ENCODE measurements at places on chromosomes 13 and 19. TPM values are rescaled to one million over a fixed set of nuclear protein-coding genes. Genes with fewer than 3 reads are reported as not detected.
A peak's percentile ranks its signal among the peaks of the same experiment; 100 is the strongest.

DNA sequence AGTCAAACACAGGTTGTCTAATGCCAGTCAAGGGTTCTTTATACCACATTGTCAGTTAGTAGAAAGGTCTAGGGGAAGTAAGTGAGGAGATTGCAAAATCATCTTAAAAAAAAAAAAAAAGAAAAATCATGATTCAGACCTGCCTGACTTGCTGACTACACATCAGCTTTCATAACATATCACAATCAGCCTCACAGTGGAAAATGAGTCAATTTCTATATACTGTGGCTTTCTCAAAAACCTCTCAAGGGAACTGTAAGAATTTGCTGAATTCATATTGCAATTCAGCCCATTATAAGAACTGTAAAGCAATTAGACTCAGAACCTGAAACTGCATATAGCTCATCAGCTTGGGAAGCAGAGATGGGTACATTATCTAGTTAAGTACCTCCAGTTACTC lies 75.3 kb upstream of the GPC6 start:
- H3K27me3 ChIP-seq, result no peaks in the 10 kb centered on the region
- no peak for DNase-seq
- no peak overlapping the region for H3K4me3 ChIP-seq
- H3K27ac ChIP-seq, result no peak overlapping the region

- no peak overlapping the region for H3K4me3 ChIP-seq
- no peak overlapping the region for H3K27ac ChIP-seq
- H3K4me1 ChIP-seq, result no peaks in the 10 kb centered on the region
- no peaks in the 10 kb centered on the region for H3K36me3 ChIP-seq
- DNase-seq, result no peak
Measured at GRCh38 chr13:33743438-33744368, 74.2 kb upstream of the RFC3 start.

GRCh38 chr19:48445256-48445605 lies 552 bp upstream of the GRWD1 start:
- H3K27ac ChIP-seq, result no peak overlapping the region
- no peak for DNase-seq
- peaks cover 2% of the 10 kb centered on the region for H3K36me3 ChIP-seq
- peak overlapping the region; percentile 75 for H3K4me3 ChIP-seq
- no peaks in the 10 kb centered on the region for H3K4me1 ChIP-seq

The ZNF836 gene
- 20.3 TPM for total RNA-seq

- peaks cover 2% of the 10 kb centered on the region for H3K36me3 ChIP-seq
- no peak for DNase-seq
- no peaks in the 10 kb centered on the region for H3K27me3 ChIP-seq
- H3K4me3 ChIP-seq, result no peak overlapping the region
- no peaks in the 10 kb centered on the region for H3K4me1 ChIP-seq
Measured at GRCh38 chr13:30965380-30965779, 32.9 kb downstream of the TEX26 start.

- DNase-seq, result no peak
- H3K36me3 ChIP-seq, result no peaks in the 10 kb centered on the region
- H3K27ac ChIP-seq, result no peak overlapping the region
- no peaks in the 10 kb centered on the region for H3K27me3 ChIP-seq
Measured at GRCh38 chr19:42512743-42513304, 15.5 kb downstream of the CEACAM1 start.

DNA sequence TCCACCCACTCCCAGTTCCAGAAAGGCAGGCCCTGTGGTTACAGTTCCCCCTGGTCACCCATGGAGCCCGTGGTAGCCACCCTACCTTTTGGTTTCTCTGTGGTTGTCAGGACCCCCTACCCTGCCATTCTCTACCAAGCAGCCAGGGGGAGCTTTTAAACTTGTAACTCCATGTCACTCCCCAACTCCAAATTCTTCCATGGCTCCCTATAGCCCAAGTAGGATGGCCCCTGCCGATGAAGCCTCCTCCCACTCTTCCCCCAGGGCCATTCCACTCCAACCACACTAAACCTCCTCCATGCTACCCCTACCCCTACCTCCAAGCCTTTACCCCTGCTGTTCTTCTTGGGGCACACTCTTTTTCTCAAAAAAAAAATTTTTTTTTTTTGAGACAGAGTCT lies 2.2 kb downstream of the S1PR2 start:
- DNase-seq, result no peak
- no peaks in the 10 kb centered on the region for H3K36me3 ChIP-seq
- no peak overlapping the region for H3K27ac ChIP-seq
- no peaks in the 10 kb centered on the region for H3K27me3 ChIP-seq
- no peak overlapping the region for H3K4me3 ChIP-seq

DNA sequence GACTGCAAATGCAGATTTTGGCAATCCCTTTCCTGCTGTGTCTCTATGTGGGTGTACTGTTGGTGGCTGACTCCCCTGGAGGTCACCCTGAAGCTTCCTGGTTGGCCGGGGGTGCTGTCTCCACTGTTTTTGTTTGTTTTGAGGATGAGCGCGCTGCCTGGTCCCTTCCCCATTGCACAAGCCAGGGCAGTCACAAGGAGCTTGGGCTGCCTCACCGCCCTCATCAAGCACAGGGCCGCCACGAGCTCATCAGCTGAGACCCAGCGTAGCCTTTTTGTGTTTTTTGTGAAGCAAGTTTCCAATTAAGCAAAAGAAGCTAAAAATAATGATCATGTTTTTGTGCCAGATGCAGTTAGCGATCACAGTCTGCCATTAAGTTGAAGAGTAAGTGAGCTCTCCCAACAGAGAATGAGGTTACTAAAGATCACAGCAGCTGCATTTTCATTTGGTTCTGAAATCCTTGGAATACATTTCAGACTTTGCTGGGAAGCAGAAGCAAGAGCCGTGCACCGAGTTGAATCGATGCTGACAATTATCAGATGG lies 57.8 kb downstream of the GGACT start:
- H3K4me1 ChIP-seq, result no peaks in the 10 kb centered on the region
- no peaks in the 10 kb centered on the region for H3K27me3 ChIP-seq
- H3K36me3 ChIP-seq, result no peaks in the 10 kb centered on the region
- no peak overlapping the region for H3K4me3 ChIP-seq
- no peak for DNase-seq
- H3K27ac ChIP-seq, result no peak overlapping the region

DNA sequence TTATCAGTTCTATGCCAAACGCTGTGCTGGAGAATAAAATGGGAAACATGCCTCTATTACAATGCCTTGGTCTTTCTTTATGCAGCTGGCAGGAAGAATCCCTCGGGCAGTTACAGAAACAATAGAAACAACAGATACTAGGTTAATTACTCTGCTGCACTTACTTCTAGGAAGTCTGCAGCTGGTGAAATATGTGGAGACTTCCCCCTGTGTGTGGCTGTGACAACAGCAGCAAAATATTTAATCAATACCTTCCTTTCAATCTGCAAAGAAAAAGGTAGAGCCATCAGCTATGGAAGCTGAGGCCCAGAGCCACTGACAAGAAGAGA lies 9.9 kb downstream of the STOML3 start:
- no peak overlapping the region for H3K27ac ChIP-seq
- no peaks in the 10 kb centered on the region for H3K27me3 ChIP-seq
- DNase-seq, result no peak
- no peaks in the 10 kb centered on the region for H3K4me1 ChIP-seq
- H3K36me3 ChIP-seq, result no peaks in the 10 kb centered on the region

The LGALS14 gene
- total RNA-seq, result not detected

The CEACAM7 gene
- 0.26 TPM for total RNA-seq

DNA sequence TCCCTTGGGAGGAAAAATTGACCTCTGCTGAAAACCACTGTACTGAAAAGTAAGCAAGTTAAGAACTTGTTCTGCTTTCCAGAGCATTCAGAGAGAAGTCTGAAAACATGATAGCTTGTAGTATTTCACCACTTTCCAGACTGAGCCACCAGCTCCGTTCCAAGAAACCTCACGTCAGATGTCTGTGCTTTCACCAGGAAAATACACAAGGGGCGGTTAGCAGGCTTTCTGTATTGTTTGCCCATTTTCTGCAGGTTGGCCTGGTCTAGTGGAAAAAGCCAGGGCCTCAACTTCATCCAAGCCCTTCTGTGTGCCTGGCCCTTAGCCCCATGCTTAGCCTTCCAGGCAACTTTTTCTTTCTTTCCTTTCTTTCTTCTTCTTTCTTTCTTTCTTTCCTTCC lies 36.4 kb downstream of the RXFP2 start:
- no peak overlapping the region for H3K4me3 ChIP-seq
- DNase-seq, result peak; percentile 75
- H3K27me3 ChIP-seq, result no peaks in the 10 kb centered on the region
- H3K4me1 ChIP-seq, result peaks cover 6% of the 10 kb centered on the region
- peak overlapping the region; percentile 78 for H3K27ac ChIP-seq

The RAD23A gene
- total RNA-seq, result 80.7 TPM

- no peaks in the 10 kb centered on the region for H3K27me3 ChIP-seq
- H3K27ac ChIP-seq, result no peak overlapping the region
- H3K4me1 ChIP-seq, result no peaks in the 10 kb centered on the region
- no peak for DNase-seq
- no peaks in the 10 kb centered on the region for H3K36me3 ChIP-seq
Measured at GRCh38 chr13:90954605-90955195, 392.8 kb upstream of the MIR17HG start.

- H3K27ac ChIP-seq, result no peak overlapping the region
- no peaks in the 10 kb centered on the region for H3K36me3 ChIP-seq
- no peak overlapping the region for H3K4me3 ChIP-seq
- no peaks in the 10 kb centered on the region for H3K27me3 ChIP-seq
- peak; percentile 87 for DNase-seq
- H3K4me1 ChIP-seq, result no peaks in the 10 kb centered on the region
Measured at GRCh38 chr19:2016041-2016807, 710 bp upstream of the BTBD2 start.

GRCh38 chr19:15479391-15480345 lies at the start of gene PGLYRP2:
Gene PGLYRP2, minus strand, starts transcription at chr19:15479501. Its CDS starts 130 bp downstream, at chr19:15479371.
- no peaks in the 10 kb centered on the region for H3K27me3 ChIP-seq
- no peaks in the 10 kb centered on the region for H3K36me3 ChIP-seq
- peak; percentile 72 for DNase-seq
- no peaks in the 10 kb centered on the region for H3K4me1 ChIP-seq
- H3K4me3 ChIP-seq, result no peak within 1 kb of the TSS

The LSR gene
- 9.8 TPM for total RNA-seq

- no peak for DNase-seq
- no peak overlapping the region for H3K27ac ChIP-seq
- no peaks in the 10 kb centered on the region for H3K27me3 ChIP-seq
Measured at GRCh38 chr13:50033725-50034124, 18.5 kb downstream of the KCNRG start.

GRCh38 chr13:113393226-113393562 lies 29.3 kb upstream of the GRTP1 start:
- no peak overlapping the region for H3K4me3 ChIP-seq
- no peaks in the 10 kb centered on the region for H3K4me1 ChIP-seq
- H3K27ac ChIP-seq, result no peak overlapping the region
- H3K27me3 ChIP-seq, result no peaks in the 10 kb centered on the region
- DNase-seq, result no peak

GRCh38 chr13:59770451-59770850 lies 393.3 kb downstream of the DIAPH3 start:
- H3K36me3 ChIP-seq, result no peaks in the 10 kb centered on the region
- H3K4me3 ChIP-seq, result no peak overlapping the region
- H3K27ac ChIP-seq, result no peak overlapping the region
- no peak for DNase-seq

Data from aorta (tissue), 5 donors.